ENCODE measurements at places on chromosomes 1 and 21. TPM values are rescaled to one million over a fixed set of nuclear protein-coding genes. Genes with fewer than 3 reads are reported as not detected.

GRCh38 chr1:50620680-50621329, 197.6 kb upstream of the DMRTA2 start:
- H3K4me1 ChIP-seq = no peaks in the 10 kb centered on the region
- H3K27ac ChIP-seq = no peak overlapping the region
- no peak for DNase-seq
- no peak overlapping the region for H3K4me3 ChIP-seq

Gene OPRD1
- 5.4 TPM for total RNA-seq

DNA sequence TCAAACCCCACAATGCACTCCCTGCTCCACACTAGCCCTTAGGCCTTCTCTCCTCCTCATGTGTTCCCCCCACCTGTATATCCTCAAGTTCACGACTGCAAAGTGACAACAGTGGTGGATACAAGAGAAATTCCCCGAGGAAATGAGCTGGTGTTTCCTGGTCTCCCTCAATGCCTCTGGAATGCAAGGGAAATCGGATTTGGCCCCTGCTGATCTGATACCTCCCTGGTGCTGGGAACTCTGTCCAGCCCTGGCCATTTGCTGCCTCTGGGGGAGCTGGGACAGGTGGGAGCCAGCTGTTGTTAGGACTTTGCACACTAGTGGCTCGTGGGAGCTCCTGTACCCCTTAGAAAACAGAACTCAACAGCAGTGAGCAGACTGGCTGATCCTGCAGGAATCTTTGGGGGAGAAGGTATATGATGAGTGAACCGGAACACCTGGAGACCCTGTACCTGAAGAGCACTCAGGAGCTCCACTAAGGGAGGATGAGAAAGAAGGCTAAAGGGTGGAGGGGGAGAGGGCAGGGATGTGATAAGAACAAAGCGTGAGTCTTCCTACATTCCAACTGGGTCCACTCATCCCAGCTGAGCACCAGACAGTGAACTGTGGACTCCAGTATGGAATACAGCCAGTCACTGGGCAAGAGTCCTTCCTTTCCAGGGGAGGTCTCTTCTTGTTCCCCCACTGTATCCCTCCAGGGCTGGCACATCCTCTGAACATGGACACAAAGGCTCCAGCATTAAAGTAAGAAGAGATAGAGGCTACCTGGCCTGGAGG, 69.3 kb downstream of the PLXNA2 start:
- no peaks in the 10 kb centered on the region for H3K27me3 ChIP-seq
- H3K4me3 ChIP-seq = no peak overlapping the region
- H3K4me1 ChIP-seq = no peaks in the 10 kb centered on the region
- H3K36me3 ChIP-seq = no peaks in the 10 kb centered on the region

Gene CADM3
- total RNA-seq = 0.28 TPM

- H3K27me3 ChIP-seq = no peaks in the 10 kb centered on the region
- peaks cover 18% of the 10 kb centered on the region for H3K4me1 ChIP-seq
- peak overlapping the region; percentile 5 for H3K27ac ChIP-seq
- H3K4me3 ChIP-seq = no peak overlapping the region
- no peak for DNase-seq
These were observed 19.3 kb downstream of the C1orf52 start for GRCh38 chr1:85240174-85240601.

DNA sequence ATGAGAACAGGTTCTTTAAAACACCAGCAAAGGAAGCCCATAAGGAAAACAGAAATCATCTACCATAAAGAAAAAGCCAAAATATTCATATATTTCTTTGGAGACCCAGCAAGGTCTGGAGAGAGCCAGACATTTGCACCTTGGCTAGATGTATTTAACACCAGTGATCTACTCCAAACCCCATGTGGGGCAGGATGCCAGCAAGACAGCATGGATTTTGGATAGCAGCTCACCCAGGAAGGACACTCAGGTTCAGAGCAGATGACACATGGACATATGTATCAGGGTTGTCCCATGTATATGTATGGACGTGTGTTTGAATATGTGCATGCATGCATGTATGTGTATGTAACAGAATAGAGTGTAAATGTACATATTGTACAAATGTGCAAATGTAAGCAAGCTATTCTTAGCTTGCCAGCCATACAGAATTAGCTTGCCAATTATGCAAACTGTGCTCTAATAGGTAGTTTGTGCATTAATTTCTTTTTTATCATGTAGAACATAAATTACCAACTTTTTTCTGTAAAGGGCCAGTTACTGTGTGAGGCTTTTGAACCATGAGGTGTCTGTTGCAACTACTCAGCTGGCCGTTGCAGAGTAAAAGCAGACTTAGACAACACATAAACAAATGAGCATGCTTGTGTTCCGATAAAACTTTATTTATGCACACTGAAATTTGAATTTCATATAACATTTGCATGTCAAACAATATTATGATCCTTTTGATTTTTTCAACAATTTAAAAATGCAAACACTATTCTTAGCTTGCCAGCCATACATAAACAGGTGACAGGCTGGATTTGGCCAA, 73.5 kb upstream of the KAZN start:
- H3K4me3 ChIP-seq = no peak overlapping the region
- H3K36me3 ChIP-seq = no peaks in the 10 kb centered on the region
- DNase-seq = no peak
- H3K4me1 ChIP-seq = no peaks in the 10 kb centered on the region
- no peak overlapping the region for H3K27ac ChIP-seq
- H3K27me3 ChIP-seq = no peaks in the 10 kb centered on the region

DNA sequence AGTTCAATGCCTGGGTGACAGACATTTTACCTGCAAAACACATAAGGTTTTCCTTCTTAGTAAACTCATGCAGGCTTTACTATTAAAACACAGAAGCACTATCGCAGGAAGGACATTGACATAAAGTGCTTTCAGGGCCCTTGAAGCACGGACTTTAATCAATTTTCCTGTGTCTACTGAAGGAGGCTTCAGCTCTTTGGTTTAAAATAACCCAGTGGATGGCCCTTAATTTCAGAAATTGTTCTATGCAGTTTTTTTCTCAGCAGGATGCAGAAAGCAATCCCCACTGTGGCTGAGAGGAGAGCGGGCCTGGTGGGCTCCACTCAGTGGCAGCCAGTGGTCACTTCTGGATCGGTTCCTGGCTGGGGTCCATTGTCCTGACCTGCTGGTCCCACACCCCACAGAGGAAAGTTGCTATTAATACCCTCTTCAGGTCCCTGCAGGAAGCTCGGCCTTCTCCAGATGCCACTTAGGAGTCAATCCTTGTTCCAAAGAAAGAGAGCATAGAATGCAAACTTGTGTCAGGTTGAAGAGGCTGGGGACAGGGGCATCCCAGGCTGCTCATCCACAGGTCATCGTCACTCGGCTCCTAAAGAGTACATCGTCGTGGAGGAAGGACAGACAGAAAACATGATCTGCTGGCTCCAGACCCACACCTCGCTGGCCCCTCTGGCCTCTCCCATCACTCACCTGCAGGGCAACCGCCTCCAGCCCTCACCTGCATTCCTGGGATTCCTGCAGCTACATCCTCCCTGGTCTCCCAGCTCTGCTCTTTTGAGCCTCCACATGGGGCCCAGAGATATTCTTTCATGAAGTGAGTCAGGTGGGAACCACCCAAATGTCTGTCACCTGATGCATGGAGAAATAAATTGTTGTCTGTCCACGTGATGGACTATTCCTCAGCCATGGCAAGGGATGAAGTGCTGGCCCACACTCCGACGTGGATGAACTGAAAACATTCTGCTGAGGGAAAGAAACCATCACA, 153.1 kb downstream of the PSMG1 start:
- H3K4me1 ChIP-seq = no peaks in the 10 kb centered on the region
- DNase-seq = no peak
- no peaks in the 10 kb centered on the region for H3K27me3 ChIP-seq
- H3K36me3 ChIP-seq = no peaks in the 10 kb centered on the region

Gene CSMD2
- total RNA-seq = not detected

Gene CRP
- total RNA-seq = 0.90 TPM

DNA sequence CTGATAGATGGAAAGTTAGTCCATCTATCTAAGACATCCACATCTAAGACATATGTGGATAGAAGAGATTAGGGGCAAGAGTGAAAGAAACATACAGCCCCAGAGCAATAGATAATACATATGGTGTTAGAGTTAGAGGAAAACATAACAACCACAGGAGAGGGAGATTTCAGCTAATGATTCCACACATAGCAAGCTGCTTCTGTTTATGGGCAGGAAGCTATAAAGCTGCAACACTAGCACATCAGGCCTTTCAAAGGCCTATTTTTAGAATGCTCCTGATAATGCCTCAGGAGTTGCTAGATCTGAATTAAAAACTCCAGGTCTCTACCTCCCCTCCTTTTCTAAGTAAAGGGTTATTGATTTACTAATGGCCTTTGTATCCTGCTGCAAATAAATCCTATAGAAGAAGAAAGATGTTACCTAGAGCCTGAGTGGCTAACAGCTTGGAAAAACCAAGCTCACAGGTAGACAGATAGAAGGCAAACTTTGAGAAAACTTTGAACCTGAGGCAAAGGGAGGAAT, 36.1 kb downstream of the BRINP2 start:
- no peaks in the 10 kb centered on the region for H3K4me1 ChIP-seq
- H3K27me3 ChIP-seq = no peaks in the 10 kb centered on the region
- H3K4me3 ChIP-seq = no peak overlapping the region
- no peaks in the 10 kb centered on the region for H3K36me3 ChIP-seq
- DNase-seq = no peak
- no peak overlapping the region for H3K27ac ChIP-seq

GRCh38 chr1:70195342-70195741, 10.0 kb downstream of the LRRC40 start:
- no peaks in the 10 kb centered on the region for H3K4me1 ChIP-seq
- H3K36me3 ChIP-seq = no peaks in the 10 kb centered on the region
- H3K27me3 ChIP-seq = no peaks in the 10 kb centered on the region

Gene KRTAP19-1
- not detected for total RNA-seq

GRCh38 chr1:87684194-87684593, 355.5 kb downstream of the LMO4 start:
- no peaks in the 10 kb centered on the region for H3K27me3 ChIP-seq
- DNase-seq = no peak
- no peak overlapping the region for H3K27ac ChIP-seq
- H3K36me3 ChIP-seq = no peaks in the 10 kb centered on the region
- H3K4me3 ChIP-seq = no peak overlapping the region

Gene CAMK1G
- total RNA-seq = not detected

- H3K27me3 ChIP-seq = peaks cover 3% of the 10 kb centered on the region
- no peaks in the 10 kb centered on the region for H3K4me1 ChIP-seq
- DNase-seq = no peak
- no peak overlapping the region for H3K27ac ChIP-seq
- H3K4me3 ChIP-seq = no peak overlapping the region
- no peaks in the 10 kb centered on the region for H3K36me3 ChIP-seq
These were observed 54.4 kb upstream of the AJAP1 start for GRCh38 chr1:4599951-4600481.

Gene FAM167B
- 1.9 TPM for total RNA-seq

GRCh38 chr1:98210064-98210463, 289.2 kb upstream of the DPYD start:
- DNase-seq = no peak
- no peak overlapping the region for H3K4me3 ChIP-seq
- no peaks in the 10 kb centered on the region for H3K27me3 ChIP-seq
- no peaks in the 10 kb centered on the region for H3K36me3 ChIP-seq
- peak overlapping the region; percentile 39 for H3K27ac ChIP-seq
- no peaks in the 10 kb centered on the region for H3K4me1 ChIP-seq

- H3K4me1 ChIP-seq = no peaks in the 10 kb centered on the region
- H3K27me3 ChIP-seq = peaks cover 2% of the 10 kb centered on the region
- DNase-seq = no peak
- H3K27ac ChIP-seq = no peak overlapping the region
- no peaks in the 10 kb centered on the region for H3K36me3 ChIP-seq
- no peak overlapping the region for H3K4me3 ChIP-seq
These were observed 8.0 kb downstream of the HJV start for GRCh38 chr1:146013559-146013922.

- no peaks in the 10 kb centered on the region for H3K4me1 ChIP-seq
- H3K27me3 ChIP-seq = peaks cover 13% of the 10 kb centered on the region
- H3K36me3 ChIP-seq = no peaks in the 10 kb centered on the region
- no peak overlapping the region for H3K27ac ChIP-seq
These were observed 1.4 kb downstream of the TPM3 start for GRCh38 chr1:154190550-154190949.
